ENCODE measurements at places on chromosomes 5 and 9. TPM values are rescaled to one million over a fixed set of nuclear protein-coding genes. Genes with fewer than 3 reads are reported as not detected.

DNA sequence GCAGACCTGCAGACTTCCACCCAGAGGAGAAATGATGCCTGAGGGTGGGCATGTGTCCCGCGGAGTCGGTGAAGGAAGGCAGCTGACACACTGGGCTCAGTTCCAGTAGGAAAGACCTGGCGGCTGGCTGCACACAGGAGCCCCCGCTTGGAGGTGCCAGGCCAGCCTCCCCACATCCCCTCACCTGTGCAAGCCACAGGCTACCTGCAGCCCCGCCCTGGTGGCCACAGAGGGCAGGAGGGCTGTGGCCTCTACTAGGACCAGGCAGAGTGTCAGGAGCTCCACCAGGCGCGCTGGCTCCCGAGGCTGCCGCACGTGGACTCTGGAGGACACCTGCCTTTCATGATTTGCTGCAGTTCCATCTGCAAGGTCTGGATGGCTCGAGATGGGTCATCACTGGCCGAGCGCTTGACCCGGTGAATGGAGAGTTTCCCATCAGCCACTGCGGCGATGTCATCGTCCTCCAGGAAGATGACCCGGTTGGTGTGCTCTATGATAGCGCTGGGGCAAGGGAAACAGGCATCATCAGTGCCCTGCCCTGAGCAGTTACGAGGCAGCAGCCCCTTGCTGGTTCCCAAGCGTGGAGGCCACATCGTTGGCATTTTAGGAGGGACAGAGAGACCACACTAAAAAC, 26.7 kb upstream of the MAPK9 start:
- DNase-seq = no peak

GRCh38 chr9:124733964-124734740, 37.0 kb downstream of the NR6A1 start:
- no peak for DNase-seq

- DNase-seq = no peak
Observed at GRCh38 chr5:141172381-141173204, at the start of gene PCDHB7. PCDHB7 (plus strand) TSS chr5:141172644; CDS start chr5:141172836, 192 bp downstream.

- no peak for DNase-seq
Observed at GRCh38 chr5:103280967-103281366, 22.4 kb downstream of the MACIR start.

- no peak for DNase-seq
Observed at GRCh38 chr5:124408738-124409453, 337.5 kb downstream of the ZNF608 start.

FOXD4L4 gene
- total RNA-seq = 0.15 TPM

LCN15 gene
- total RNA-seq = not detected

Measured in left lobe of liver (tissue), 2 donors.